ENCODE measurements at places on chromosomes 5 and 9.
A peak's percentile ranks its signal among the peaks of the same experiment; 100 is the strongest.

DNA sequence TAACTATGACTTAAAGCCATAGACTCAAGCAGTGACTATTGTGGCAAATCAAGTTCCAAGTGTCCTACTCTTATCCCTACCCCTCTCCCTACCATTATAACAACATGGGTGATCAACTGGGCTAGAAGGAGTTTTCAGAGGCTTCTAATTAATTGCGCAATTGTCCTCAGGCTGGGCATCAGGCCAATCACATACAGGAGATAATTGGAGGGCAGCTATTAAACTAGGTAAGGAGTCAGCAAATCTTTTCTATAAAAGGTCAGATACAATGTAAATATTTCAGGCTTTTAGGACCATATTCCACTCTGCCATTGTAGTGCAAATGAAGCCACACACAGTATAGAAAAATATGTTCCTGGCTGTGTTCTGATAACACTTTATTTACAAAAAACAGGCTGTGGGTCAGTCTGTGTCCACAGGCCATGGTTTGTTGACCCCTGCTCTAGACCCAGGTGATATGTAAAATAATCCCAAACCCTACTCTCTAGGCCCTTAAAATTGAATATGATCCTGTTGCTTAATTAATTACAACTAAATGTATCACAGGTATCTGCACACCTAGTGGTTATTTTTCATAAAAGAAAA lies 141.4 kb upstream of the PIK3R1 start:
- no peak for DNase-seq

GRCh38 chr9:18936094-18936871 lies 96.7 kb downstream of the SAXO1 start:
- no peak for DNase-seq

DNA sequence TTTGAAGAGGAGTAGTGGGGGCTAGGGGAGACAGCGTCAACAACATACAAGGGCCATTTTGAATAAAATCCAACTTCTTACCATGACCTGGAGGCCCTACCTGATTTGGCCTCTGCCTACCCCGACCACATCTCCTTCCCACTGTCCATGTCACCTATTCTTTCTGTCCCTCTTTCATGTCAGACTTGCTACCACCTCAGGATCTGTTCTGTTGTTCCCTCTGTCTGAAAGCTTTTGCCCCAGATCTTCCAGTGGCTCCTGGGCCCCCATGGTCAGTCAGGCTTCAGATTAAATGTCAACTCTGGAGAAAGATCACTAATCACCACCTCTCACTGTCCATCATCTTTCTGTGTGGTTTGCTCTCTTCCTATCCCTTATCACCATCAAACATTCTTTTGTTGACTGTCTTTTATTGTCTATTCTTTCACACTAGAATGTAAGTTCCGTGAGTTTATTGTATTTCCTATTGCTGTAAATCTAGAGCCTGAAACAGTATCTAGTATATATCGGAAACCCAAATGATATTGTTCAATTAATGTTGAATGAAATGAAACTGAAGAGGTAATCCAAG lies 31.2 kb upstream of the APC start:
- DNase-seq, result no peak

- no peak for DNase-seq
Measured at GRCh38 chr5:137565450-137565849, 66.3 kb upstream of the SPOCK1 start.

DNA sequence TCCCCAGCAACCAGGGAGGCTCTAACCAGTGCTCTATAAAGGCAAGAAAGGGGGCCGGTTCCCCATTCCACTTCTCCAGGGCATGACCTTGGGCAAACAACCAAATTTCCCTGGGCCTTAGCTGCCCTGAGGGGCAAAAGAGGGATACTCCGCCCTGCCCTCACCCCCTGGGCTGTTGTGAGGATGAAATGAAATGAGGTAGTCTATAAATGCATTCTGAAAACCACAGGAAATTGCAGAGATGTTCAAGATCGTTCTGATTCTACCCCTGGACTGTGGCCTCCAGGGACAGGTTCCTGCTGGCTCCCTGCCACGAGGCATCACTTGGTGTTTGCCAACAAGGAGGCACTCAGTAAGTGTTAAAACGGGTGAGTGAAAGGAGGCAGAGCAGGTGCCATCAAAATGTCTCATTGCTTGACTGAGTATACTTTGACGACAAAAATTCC lies 5.7 kb downstream of the RAPGEF1 start:
- DNase-seq, result no peak

- DNase-seq, result no peak
Measured at GRCh38 chr9:126649477-126649876, 35.7 kb downstream of the LMX1B start.

- DNase-seq, result no peak
Measured at GRCh38 chr9:88084357-88085183, 53.7 kb downstream of the SPATA31C2 start.

DNA sequence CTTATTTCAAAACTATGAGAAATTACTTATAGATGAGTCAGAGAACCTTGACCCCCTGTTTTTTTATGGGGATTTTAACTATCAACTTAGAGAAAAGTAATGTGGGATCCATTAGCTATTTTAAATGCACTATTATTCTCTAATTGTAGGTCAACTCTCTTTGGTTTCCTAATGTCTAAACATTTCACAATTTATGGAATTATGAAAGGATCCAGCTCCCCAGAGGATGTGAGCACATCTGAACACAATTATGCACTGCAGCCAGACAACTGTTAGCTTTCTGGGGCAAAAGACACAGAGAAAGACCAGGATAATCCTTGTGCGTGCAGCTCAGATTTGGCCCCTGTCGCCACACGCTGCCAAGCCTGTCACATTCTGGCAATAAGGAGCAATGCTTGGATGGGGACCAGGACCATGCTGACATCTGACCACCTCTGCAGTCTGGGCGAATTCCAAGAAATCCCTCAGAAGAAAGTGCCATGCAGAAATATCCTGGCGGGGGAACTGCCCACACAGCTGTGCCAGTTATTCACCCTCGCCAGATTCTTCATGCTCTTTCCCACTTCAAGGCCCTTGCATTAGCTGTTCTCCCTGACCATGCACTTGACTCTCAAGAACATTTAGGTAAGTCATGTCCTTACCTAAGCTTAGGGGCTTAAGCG lies 22.2 kb upstream of the CMBL start:
- DNase-seq, result no peak

DNA sequence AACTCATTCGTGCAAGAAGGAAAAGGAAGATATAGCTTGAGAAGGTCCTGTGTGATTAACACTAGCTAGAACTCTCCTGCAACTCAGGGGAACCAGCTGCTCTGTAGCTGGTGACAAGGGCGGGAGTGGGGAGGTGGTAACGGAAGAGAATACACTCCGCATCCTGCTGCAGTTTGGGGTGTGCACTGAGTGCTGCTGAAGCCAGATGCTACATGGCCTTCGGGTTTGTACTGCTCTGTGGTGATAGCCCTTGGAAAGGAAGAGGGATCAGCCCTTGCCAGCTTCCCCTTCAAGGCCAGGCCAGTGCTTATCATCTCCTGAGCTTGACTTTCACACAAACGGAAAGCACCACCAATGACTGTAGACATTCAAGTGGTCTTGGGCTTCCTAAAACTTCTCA lies 34.3 kb downstream of the FRMD3 start:
- no peak for DNase-seq

GRCh38 chr5:126640866-126641265 lies 40.1 kb downstream of the PHAX start:
- no peak for DNase-seq

- DNase-seq, result no peak
Measured at GRCh38 chr5:18101532-18101931, 467.3 kb downstream of the TAF11L14 start.

- no peak for DNase-seq
Measured at GRCh38 chr5:147485046-147485445, 24.8 kb downstream of the DPYSL3 start.

GRCh38 chr5:56588636-56589480 lies 226.5 kb upstream of the MAP3K1 start:
- DNase-seq, result no peak

- DNase-seq, result no peak
Measured at GRCh38 chr9:127541176-127541575, 70.9 kb upstream of the STXBP1 start.

DNA sequence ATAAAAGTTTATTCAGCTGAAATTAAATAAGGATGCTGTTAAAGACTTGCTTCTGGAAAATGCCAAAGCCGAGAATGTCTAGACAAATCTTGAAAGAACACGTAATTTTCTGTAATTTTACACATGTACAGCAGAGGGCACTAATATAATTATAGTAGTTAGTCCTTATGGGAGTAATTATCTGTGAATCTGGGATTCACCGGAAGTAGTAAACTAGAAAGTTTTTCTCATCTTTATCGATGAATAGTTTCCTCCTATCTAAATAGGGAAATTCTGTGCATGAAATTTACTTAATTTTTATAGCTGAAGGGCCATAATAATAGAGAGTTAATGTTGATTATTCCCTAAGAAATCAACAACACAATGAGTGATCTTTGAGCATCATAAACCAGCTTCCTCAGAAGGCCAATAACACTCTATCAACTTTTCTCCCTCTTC lies 18.4 kb upstream of the CNTLN start:
- no peak for DNase-seq

DNA sequence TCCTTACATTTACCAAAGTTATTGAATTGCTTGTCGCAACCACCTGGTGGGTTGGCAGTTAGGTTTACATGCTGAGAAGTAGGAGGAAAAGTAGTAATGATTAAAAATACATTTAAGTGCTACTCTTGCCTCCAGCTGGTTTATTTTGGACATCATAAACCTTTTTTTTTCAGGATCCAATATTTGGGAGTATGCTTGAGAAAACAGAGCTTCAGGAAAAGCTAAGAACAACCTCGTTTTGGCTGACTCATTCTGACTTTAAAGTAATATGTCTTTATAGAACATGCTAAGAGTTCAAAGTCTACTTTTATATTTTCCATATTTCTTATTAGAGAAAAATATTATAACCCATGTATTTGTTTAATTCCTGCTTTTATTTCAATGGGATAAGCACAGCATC lies 41.7 kb upstream of the BNC2 start:
- DNase-seq, result no peak

- no peak for DNase-seq
Measured at GRCh38 chr5:121581588-121581987, 270.1 kb upstream of the FTMT start.

- DNase-seq, result no peak
Measured at GRCh38 chr5:117246424-117246823, 671.8 kb upstream of the SEMA6A start.

DNA sequence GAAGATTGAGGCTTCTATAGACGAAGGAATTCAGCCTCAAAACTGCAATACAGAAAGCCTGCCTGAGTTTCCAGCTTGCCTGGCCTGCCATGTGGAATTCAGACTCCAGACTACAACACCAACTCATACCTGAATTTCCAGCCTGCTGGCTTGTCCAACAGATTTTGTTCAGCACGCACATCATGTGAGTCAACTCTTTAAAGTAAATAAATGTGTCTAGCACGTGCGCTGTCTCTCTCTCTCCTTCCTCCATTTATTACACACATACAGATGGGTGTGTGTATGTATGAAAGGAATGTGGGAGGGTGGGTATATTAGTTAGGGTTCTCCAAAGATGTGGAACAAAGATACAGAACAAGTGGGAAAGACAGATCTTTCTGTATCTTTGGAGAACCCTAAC lies 82.4 kb upstream of the TAS2R1 start:
- DNase-seq, result no peak

DNA sequence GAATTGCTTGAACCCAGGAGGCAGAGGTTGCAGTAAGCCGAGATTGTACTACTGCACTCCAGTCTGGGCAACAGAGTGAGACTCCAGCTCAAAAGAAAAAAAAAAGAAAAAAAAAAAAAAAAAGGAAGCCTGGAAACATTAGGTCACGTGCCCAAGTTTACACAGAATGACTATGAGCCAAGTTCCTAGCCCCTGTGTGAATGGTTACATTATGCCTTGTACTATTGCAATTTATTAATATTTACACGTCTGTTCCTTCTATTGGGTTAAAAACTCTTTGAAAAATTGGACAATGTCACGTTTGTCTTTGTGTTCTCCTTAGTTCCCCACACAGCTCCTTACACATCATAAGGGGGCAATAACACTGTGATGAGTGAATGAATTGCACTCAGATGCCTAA lies 33.5 kb upstream of the SLC28A3 start:
- no peak for DNase-seq

GRCh38 chr5:131473731-131474130 lies 161.3 kb downstream of the RAPGEF6 start:
- no peak for DNase-seq

- DNase-seq, result peak; percentile 49
Measured at GRCh38 chr9:38621434-38622287, 1.3 kb upstream of the ANKRD18A start.

DNA sequence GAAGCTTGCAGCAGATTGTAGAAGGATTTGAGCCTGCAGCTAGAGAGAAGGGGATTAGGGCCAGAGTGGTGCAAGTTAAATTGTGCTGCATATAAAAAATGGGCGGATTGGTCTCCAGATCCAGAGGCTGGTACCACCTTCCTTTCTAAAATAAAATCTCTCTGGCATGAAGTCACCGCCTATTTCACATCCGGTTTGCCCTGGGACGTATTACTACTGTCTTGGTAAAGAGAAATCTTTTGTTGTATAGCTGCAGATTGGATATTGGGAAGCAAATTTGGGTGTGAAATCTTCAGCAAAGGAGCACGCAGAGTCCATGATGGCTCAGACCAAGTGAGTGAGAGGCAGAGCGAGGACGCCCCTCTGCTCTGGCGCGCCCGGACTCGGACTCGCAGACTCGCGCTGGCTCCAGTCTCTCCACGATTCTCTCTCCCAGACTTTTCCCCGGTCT lies at the start of gene GABRA1:
Gene GABRA1 (plus strand): TSS at position 180 of the 451 bp plus-strand sequence. CDS start 2,691 bp downstream, outside the sequence.
- DNase-seq, result no peak

DNA sequence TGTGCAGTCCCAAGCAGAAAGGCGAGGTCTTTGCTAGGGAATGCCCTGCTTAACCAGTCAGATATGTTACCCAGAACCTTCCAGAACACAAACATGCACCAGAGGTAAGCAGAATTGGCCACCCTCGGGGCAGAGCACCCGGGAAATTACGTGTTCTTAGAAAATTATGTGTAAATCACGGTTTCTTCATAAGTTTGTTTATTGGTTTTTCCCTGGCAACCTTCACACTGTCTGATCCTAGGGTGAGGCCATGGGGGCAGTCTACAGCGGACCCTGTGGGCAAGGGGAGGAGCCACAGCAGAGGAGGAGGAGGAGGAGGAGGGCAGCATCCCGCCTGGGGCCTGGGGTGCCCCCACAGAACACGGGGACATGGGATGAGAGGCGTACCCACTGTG lies 31.4 kb downstream of the RXRA start:
- DNase-seq, result no peak

DNA sequence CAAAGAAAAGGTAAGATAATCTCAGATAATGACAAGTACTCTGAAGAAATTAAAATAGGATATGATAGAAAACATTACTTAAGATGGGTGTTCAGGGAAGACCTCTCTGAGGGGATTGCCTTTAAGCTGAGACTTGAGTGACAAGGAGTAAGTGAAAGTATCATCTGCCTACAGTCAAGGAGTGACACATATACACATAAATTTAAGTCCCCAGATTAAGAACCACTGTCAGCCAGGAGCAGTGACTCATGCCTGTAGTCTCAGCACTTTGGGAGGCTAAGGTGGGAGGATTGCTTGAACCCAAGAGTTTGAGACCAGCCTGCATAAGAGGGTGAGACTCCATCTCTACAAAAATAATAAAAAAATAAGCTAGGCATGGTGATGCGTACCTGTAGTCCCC lies 19.7 kb upstream of the ANKHD1 start:
- no peak for DNase-seq

GRCh38 chr5:170573114-170573513 lies 69.3 kb downstream of the KCNIP1 start:
- DNase-seq, result no peak

GRCh38 chr5:56301069-56301468 lies 67.9 kb upstream of the ANKRD55 start:
- DNase-seq, result no peak

GRCh38 chr9:114202396-114202795 lies 47.1 kb downstream of the COL27A1 start:
- no peak for DNase-seq

- DNase-seq, result no peak
Measured at GRCh38 chr5:55437859-55438206, 96.9 kb downstream of the PLPP1 start.
